Activated CD8-positive, alpha-beta T cell treated with anti-CD3 and anti-CD28 coated beads for 36 hours (primary cell): ENCODE measurements at places on chromosomes 11 and 22.

DNA sequence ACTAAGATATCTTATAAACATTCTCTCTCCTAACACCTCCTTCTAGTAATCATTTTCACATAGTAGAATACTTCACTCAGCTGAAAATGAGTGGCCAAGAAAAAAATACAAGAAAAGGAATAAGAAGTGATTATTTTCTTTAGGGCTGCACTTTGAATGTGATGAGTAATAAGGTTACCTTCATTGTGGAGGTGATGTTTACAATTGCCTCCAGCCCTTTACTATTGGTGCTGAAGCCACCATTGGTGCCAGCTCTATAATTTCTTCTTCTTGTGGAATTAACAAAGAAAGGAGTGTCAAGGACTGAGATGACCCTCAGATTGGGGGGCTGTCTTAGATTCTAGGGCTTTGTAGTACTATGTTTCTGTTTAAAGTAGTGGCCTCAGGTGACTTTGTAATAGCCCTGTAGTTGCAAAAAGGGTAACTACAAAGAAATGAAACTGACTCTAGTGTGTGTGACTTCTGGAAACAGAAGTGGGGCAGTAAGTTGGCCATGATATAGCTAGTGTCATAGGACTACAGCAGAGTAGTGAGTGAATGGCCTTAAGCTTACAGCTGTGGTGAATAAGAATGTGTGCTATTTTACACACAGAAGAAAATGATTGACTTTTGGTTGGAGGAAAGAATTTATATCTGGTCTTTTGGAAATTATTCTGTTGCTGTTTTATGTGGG, 287.2 kb downstream of the TMEM135 start:
- no peak for DNase-seq

- DNase-seq = peak; percentile 58
Measured at GRCh38 chr11:18768472-18768901, 23.1 kb downstream of the PTPN5 start.

- DNase-seq = peak; percentile 71
Measured at GRCh38 chr22:26330971-26331625, 98.0 kb upstream of the ASPHD2 start.

DNA sequence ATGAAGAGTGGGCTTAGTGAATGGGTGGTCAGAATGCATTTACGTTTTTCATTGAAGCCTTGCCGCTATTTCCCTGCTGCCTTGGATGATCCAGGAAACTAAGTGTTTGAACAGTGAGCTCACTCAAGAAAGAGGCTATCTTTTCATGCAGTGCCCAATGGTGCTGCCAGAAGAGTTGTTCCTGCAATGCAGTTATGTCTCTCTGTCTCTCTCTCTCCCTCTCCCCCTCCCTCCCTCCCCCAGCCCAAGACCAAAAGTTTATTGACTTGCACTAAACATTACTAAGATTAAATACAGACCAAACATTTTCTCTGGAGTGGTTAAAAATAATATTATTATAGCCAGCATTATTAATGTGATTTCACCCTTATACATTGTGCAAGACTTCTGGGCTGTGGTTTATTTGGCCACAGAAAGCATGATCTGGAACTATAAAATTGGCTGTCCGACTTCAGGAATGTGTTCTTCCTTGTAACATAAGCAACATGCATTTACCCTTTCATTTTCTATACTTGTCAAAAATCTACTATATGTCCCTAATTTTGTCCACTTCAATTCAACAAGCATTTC, 6.6 kb upstream of the FUT4 start:
- DNase-seq = no peak

DNA sequence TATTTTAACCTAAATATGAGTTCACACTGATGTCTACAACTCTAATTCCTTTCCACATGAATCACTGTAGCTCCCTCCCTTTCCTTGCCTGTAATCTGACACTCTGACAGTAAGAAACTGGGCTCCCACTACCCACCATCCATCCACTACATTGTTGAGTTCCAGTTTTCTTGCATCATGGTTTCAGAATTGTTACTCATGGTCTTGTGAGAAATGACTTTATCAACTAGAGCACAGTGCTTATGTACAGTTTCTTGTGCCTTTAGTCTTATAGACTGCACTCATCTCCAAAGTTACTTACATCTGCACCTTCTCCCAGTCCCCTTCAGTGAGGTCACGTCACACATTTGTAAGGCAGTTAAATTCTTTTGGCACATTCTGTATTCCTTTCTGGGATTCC, 78.6 kb downstream of the RTL6 start:
- no peak for DNase-seq

- no peak for DNase-seq
Measured at GRCh38 chr11:7691759-7692350, 14.4 kb downstream of the OVCH2 start.

- no peak for DNase-seq
Measured at GRCh38 chr22:48743601-48744282, 1083.9 kb downstream of the BRD1 start.
